ENCODE measurements at places on chromosomes 5 and 9. TPM values are rescaled to one million over a fixed set of nuclear protein-coding genes. Genes with fewer than 3 reads are reported as not detected.

TRIM32 gene
- 23.5 TPM for total RNA-seq

SLC44A1 gene
- 25.9 TPM for total RNA-seq

OR13C4 gene
- total RNA-seq: not detected

INSL4 gene
- total RNA-seq: 16.7 TPM

FOXD4L6 gene
- total RNA-seq: 0.06 TPM

TAF11L4 gene
- total RNA-seq: not detected

TEK gene
- 0.11 TPM for total RNA-seq

PRRX2 gene
- total RNA-seq: 11.3 TPM

MACROH2A1 gene
- total RNA-seq: 211 TPM

TSTD2 gene
- total RNA-seq: 10.0 TPM

HBEGF gene
- total RNA-seq: 5.7 TPM

LMX1B gene
- total RNA-seq: 1.3 TPM

PDLIM4 gene
- 0.79 TPM for total RNA-seq

TMC1 gene
- 0.13 TPM for total RNA-seq

IFNA2 gene
- not detected for total RNA-seq

SPAAR gene
- total RNA-seq: not detected

PCDHA13 gene
- total RNA-seq: 0.17 TPM

PARP8 gene
- total RNA-seq: 0.11 TPM

PDCD1LG2 gene
- 0.13 TPM for total RNA-seq

GARIN3 gene
- not detected for total RNA-seq

C5orf15 gene
- 56.5 TPM for total RNA-seq

GDA gene
- total RNA-seq: 1.2 TPM

TRAF1 gene
- total RNA-seq: 3.1 TPM

GDNF gene
- not detected for total RNA-seq

PAPPA gene
- total RNA-seq: 26.2 TPM

SOX30 gene
- not detected for total RNA-seq

GZMA gene
- not detected for total RNA-seq

PCDHGC4 gene
- total RNA-seq: not detected

FBXW11 gene
- total RNA-seq: 37.2 TPM

WNT8A gene
- total RNA-seq: not detected

SSBP2 gene
- total RNA-seq: 11.0 TPM

LAMC3 gene
- total RNA-seq: 2.1 TPM

SPATA31C1 gene
- not detected for total RNA-seq

RNF183 gene
- total RNA-seq: not detected

PCDHA6 gene
- not detected for total RNA-seq

CER1 gene
- total RNA-seq: not detected

IL5 gene
- total RNA-seq: not detected

SPOCK1 gene
- total RNA-seq: 17.0 TPM

TAF11L5 gene
- not detected for total RNA-seq

C6 gene
- not detected for total RNA-seq

NR4A3 gene
- 3.2 TPM for total RNA-seq

PCDHB10 gene
- not detected for total RNA-seq

ADGRD2 gene
- total RNA-seq: not detected

CLIC3 gene
- total RNA-seq: 5.1 TPM

QRFP gene
- total RNA-seq: not detected

ADAMTS2 gene
- total RNA-seq: 0.15 TPM

SVEP1 gene
- total RNA-seq: 1.8 TPM

GRIA1 gene
- total RNA-seq: not detected

SNCB gene
- total RNA-seq: 0.96 TPM

CARTPT gene
- total RNA-seq: not detected

FSTL4 gene
- 4.1 TPM for total RNA-seq

LRRC19 gene
- not detected for total RNA-seq

HAVCR2 gene
- 0.39 TPM for total RNA-seq

STPG3 gene
- not detected for total RNA-seq

ARHGEF37 gene
- total RNA-seq: 1.3 TPM

IRX2 gene
- 1.5 TPM for total RNA-seq

NRG2 gene
- total RNA-seq: 1.6 TPM

LRRTM2 gene
- total RNA-seq: not detected

NKD2 gene
- total RNA-seq: 19.9 TPM

Measured in A549 treated with GW870086 at 1 μM for 4 hours (cell line).